Neural progenitor cell (in vitro differentiated cells): ENCODE measurements at places on chromosomes 6 and 20. TPM values are rescaled to one million over a fixed set of nuclear protein-coding genes. Genes with fewer than 3 reads are reported as not detected.

- DNase-seq, result no peak
Measured at GRCh38 chr20:23232679-23233308, 117.8 kb upstream of the NXT1 start.

DNA sequence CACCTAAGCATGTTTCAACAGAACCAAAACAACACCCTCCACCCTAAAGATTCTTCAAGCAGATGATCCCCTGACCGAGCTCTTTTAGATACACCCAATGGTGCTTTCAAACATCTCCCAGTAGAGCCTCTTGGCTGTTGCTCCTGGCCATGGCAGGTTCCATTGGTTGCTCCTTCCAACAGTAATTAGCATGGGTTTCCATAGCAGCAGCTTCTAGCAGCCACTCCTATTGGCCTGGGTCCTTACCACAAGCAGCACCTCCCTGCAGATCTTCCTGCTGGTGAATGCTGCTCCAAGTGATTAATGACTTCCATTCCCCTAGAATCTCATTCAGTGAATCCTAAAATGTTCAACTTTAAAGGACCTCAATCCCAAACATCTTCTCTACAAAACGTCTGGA is 13.9 kb downstream of the CCN2 start:
- DNase-seq, result no peak

DNA sequence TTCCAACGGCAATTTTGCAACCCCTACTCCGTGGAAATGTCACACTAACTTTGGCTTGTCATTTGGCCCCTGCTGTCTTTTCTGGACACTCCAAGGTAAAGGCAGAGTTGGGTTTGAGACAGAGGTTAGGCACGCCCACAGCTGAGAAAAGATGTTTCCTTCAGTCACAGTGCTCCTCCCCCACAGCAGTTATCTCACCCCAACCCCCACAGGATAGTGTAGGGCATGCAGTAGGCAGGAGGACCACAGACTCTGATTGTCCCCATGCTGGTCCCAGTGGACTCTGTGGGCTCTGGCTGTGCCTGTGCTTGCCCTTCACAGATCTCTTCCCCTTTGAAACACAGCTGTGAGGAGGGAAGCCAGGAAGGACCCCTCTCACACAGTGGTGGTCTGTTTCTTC is 124.0 kb upstream of the CARMIL1 start:
- no peak for DNase-seq

DNA sequence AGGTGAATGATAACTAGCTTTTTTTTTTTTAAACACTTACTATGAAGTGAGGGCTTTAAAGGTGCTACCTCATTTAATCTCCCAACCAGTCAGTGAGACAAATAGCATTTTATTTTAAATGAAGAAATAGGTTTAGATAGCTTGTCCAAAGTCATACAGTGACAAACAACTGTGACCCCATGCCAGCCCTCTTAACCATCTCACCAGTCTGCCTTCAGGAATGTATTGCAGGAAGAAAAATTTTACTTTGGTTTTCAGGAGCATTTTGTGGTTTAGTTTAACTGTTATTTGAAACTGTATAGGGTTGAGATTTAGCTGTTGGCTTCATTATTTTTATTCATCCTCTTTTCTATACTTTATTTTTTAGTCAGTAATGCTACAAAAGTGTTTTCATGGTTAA is 18.6 kb downstream of the DSE start:
- DNase-seq, result no peak

GRCh38 chr20:44723391-44723790 is 8.2 kb downstream of the CCN5 start:
- DNase-seq, result no peak

GRCh38 chr6:15326067-15326614 is 80.3 kb downstream of the JARID2 start:
- no peak for DNase-seq

Gene CPXM1
- 76.3 and 169 TPM in 2 replicates for total RNA-seq

Gene SLC17A9
- total RNA-seq, result 0.17 and 0.74 TPM in 2 replicates

Gene TAPBP
- total RNA-seq, result 1.7 and 6.3 TPM in 2 replicates
